NAMALWA (cell line): ENCODE measurements at places on chromosomes 3 and 15.

GRCh38 chr3:137762674-137763593, 1.2 kb upstream of the SOX14 start:
- no peak for DNase-seq

- DNase-seq, result no peak
Measured at GRCh38 chr3:27119639-27120038, 249.5 kb downstream of the NEK10 start.

- no peak for DNase-seq
Measured at GRCh38 chr3:54574906-54575617, 352.8 kb downstream of the LRTM1 start.

GRCh38 chr3:168220556-168220955, 124.8 kb upstream of the GOLIM4 start:
- DNase-seq, result no peak

DNA sequence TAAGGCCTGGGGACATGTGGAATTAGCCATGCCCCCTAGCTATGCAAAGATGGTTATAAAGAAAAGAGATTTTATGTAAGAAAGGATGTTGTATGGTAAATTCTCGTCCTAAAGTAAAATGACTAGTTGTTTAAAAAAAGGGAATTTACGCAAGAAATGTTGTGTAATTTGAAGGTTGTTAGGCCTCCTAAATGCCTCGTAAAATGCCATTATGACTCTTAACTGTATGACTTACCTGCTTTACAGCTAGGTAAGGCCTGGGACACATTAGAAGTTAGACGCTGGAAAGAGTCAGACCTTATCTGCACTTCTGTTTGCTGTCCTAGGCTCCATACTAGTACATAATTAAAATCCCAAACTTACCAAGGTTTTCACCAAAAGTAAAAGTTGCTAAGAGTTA, 17.5 kb upstream of the HHATL start:
- DNase-seq, result no peak

DNA sequence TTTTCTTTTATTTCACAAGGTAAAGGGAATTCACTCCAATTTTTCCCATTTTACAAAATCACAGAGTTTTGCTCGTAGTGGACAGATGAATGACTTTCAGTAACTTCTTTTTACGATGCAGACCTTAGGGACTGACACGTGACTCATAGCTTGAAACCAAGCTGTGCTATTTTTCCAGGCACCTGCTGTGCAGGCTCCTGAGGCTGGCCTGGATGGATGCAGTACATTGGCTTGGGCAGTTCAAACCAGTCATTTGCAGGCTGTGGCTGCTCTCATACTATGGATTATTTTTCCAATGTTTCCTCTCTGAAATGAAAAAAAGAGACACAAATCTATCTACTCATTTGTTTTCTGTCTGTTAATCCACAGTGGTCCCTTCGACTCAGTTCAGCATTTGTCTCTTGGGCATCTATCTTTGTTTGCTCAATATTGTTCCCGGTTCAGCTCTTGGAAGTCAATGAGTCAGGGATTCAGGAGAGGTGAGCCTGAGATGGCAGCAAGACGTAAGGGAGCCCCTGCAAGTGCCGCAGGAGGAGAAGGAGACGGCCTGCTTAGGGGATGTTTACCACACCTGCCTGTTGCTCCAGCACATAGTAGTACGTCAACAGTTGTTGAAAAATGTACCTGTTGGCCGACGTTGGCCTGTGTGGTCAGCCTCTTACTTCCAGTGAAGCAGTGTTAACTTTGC, 92.8 kb downstream of the SV2B start:
- DNase-seq, result no peak

DNA sequence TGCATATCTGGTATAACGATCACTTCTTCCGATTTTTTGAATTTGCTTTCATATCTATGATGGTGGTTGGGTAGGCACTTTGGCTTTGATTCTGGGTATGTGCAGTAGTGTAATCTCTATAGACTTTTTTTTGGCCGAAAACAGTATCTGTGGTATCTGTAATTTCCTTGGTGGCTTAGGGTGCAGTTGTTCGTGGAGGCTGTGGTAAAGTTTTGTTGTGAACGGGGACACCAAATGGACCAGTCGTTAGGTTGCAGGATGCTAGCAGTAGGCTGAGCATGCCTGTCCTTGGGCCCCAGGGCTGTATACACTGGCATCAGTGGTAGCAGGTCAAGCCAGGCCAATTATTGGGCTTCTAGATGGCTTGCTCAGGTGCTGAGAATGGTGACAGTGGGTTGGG, 55.2 kb downstream of the CCDC66 start:
- DNase-seq, result no peak

- no peak for DNase-seq
Measured at GRCh38 chr15:63858881-63859280, 25.1 kb upstream of the HERC1 start.

DNA sequence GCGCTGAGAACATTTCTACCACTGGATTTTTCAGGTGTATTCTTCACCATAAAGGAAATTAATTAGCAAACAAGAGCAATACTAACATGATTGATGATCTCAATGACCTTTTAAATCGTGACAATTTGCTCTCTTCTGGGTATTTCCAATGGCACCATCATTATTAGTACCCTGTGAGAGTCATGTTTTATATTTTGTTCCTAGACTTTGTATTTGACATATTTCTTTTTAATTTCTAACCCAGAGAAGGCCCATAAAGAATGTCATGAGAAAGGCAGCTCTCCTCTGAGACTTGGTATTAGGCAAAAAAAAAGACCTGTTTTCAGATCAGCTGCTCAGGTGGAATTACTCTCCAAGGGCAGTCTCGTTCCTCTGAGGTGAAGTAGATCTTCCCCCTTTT, 1253.4 kb downstream of the ROBO2 start:
- DNase-seq, result no peak

- peak; percentile 41 for DNase-seq
Measured at GRCh38 chr3:66253790-66254620, 33.2 kb downstream of the SLC25A26 start.

- no peak for DNase-seq
Measured at GRCh38 chr15:77144026-77144425, 73.1 kb upstream of the TSPAN3 start.

DNA sequence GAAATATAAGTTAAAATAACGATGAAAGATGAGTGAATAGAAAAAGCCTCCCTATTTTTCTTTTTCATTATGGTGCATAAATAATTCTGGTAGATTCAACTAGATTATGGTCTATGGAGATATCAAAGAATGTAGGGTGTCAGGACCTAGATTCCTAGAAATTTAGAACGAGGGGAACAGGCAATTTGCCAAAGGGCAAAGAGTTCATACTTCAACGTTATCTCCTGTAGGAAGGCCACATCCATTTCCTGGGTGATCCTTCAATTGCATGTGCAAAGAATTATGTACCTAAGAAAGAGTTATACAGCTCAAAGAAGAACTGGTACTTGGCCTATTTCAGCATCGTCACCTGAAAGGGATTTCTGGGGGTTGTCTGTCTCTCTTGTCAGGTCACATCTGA, 351.8 kb downstream of the FOXP1 start:
- no peak for DNase-seq

DNA sequence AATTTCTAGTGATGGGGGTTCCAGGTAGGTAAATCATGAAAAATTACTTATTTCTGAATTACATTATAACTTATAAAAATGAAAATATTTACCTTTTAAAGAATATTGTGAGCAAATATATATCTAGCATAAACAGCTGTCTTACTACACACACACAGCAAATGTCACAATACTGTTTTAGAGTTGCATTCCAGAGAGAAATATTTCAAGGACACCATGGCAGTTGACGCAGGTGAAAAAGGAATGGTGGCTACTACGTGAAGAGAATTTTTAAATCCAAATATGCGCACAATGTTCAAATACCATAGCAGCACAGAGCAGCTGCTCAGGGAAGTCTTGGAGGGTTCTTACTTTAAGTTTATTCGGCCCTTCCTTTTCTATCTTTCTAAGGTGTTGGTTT, 356.2 kb downstream of the CGGBP1 start:
- DNase-seq, result no peak

DNA sequence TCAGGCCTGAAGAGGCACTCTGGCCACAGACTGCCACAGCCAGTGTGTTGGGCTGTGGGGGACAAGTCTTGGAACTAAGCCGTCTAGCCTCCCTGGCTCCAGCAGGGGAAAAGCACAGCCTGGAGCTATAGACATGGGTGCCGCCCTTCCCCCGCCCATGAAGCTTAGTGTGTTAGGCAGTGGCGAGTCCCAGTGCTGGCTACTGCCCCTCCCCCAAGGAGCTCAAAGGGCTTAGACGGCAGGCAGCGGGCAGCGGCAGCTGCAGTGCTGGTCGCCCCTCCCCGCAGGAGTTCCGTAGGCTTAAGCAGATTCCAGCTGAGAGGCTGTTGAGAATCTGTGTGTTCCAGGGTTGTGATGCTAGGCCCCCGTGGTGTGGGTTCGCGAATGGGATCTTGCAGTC, 135.8 kb upstream of the RORA start:
- no peak for DNase-seq

DNA sequence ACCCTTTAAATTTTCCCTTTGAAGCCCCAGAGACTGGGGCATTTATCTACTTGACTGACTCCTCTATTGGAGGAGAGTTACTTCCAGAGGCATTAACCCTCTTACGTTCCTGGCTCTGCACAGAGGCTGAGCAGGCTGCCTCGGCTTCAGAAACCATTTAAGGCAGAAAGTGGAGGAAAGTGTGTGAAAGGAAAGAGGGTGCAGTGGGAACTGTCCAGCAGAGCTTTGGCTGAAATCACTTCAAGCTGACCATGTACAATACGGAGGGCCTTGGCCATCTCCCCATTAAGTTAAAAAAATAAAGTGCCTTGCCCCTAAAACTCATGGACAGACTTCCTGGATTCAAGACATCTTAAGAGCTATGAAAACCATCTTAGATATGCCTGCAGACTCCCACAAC, 238.7 kb downstream of the SV2B start:
- DNase-seq, result no peak

GRCh38 chr3:49799761-49800160, at the start of gene CDHR4:
Gene CDHR4, minus strand, starts transcription at chr3:49799873. Its CDS starts 61 bp downstream, at chr3:49799812.
- DNase-seq, result no peak

- DNase-seq, result no peak
Measured at GRCh38 chr3:10136426-10137005, 5.1 kb upstream of the VHL start.

DNA sequence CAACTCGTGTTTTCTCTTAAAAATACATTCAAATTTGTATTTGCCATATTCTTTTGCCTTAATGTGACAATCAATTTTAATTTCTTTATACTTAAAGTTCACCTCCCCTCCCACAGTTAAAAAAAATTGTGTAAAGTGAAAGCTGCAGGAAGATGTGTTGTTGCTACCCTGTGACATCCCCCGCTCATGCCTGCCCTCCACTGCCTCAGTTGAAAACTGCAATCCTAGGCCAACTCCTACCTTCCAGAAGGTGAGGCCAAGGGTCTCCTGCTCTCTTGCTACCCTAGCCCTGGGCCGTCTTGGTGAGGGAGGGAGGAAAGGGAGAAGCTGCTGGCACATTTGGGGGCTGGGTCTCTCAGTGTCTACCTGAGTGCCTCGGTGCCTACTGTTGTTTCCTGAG, 57.0 kb upstream of the CMTM7 start:
- DNase-seq, result peak; percentile 41

GRCh38 chr3:44885618-44886017, 11.2 kb downstream of the TGM4 start:
- no peak for DNase-seq

- no peak for DNase-seq
Measured at GRCh38 chr15:80662757-80663553, 32.2 kb upstream of the ABHD17C start.
